ENCODE measurements at places on chromosomes 5 and 9. TPM values are rescaled to one million over a fixed set of nuclear protein-coding genes. Genes with fewer than 3 reads are reported as not detected.

LECT2 gene
- total RNA-seq = not detected

GRCh38 chr5:58085800-58086199 lies 374.1 kb downstream of the PLK2 start:
- no peaks in the 10 kb centered on the region for H3K4me1 ChIP-seq
- no peak overlapping the region for H3K4me3 ChIP-seq
- no peak for DNase-seq
- no peaks in the 10 kb centered on the region for H3K36me3 ChIP-seq

GRCh38 chr9:76162751-76163500 lies 231.3 kb downstream of the RFK start:
- peaks cover 7% of the 10 kb centered on the region for H3K36me3 ChIP-seq
- H3K27me3 ChIP-seq = no peaks in the 10 kb centered on the region
- H3K4me1 ChIP-seq = no peaks in the 10 kb centered on the region
- DNase-seq = no peak

RLN1 gene
- not detected for total RNA-seq

DNA sequence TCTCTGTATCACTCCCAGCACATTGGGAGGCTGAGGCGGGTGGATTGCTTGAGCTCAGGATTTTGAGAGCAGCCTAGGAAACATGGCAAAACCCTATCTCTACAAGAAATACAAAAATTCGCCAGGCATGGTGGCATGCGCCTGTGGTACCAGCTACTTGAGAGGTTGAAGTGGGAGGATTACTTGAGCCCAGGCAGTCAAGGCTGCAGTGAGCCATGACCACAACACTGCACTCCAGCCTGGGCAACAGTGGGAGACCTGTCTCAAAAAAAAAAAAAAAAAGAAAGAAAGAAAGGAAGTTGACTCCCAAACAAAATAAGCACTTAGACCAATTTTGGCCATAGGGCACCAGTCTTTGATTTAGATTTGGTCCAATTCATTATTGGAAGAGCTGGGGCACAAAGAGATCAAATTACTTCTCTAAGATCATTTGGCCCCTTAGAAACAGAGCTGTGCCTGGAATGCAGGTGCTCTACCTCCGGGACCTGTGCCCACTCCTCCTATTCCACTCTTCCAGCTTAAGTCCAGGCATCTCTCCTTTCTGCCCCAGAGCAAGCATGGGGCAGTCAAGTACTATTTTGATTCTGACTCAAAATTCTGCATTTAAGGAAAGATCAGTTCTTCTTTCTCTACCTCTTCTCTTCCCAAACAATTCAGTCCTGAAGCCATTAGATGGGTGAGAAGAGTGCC lies 59.0 kb downstream of the ALDH7A1 start:
- H3K4me3 ChIP-seq = no peak overlapping the region
- peaks cover 4% of the 10 kb centered on the region for H3K4me1 ChIP-seq
- H3K36me3 ChIP-seq = no peaks in the 10 kb centered on the region
- peaks cover 1% of the 10 kb centered on the region for H3K27me3 ChIP-seq

All from glutamatergic neuron (in vitro differentiated cells).